ENCODE measurements at places on chromosomes 7 and 10.
A peak's percentile ranks its signal among the peaks of the same experiment; 100 is the strongest.

DNA sequence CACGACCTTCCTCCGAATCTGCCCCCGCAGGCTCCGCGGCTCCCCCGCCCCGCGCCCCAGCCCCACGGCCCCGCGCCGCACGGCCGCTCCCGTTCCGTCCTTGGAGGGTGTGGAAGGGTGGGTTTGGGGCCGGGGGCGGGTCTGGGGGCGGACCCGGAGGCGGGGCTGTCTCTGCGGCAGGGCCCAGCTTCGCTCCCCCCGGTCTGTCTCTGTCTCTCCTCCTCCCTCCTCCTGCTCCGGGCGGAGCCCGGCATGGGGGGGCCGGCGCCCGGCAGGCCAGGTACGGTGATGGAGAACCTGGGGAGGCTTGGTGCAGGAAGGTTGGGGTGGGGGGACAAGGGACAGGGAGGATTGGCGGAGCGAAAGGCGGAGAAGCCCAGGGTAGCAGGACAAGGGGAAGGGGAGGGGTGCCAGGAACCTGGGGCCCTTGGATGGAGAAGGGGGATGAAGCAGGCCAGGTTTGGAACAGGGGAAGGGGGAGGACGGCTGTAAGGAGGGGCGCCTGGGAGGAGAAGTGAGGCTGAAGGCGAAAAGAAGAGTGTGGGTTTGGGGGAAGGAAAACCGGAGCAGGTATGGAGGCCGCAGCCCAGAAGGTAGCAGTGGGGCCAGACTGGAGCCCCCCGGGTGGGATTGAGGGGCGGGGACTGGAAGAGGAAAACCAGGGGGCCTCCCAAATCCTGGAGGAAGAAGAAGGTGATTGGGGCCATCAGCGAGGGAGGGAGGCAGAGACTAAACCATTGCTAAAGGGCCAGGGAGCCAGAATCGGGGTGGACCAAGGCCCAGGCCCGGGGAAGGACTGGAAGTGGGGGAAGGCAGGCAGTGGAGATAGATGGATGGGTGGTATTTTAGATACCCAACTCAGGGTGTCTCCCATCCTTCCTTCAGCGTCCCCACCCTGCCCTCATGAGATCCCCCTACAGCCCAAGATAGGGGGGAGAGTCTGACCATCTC, at the start of gene NYAP1:
TSS of gene NYAP1 (plus strand) at position 206 of the 951 bp plus-strand sequence. CDS start 1,385 bp downstream, outside the sequence.
- no peak for DNase-seq

DNA sequence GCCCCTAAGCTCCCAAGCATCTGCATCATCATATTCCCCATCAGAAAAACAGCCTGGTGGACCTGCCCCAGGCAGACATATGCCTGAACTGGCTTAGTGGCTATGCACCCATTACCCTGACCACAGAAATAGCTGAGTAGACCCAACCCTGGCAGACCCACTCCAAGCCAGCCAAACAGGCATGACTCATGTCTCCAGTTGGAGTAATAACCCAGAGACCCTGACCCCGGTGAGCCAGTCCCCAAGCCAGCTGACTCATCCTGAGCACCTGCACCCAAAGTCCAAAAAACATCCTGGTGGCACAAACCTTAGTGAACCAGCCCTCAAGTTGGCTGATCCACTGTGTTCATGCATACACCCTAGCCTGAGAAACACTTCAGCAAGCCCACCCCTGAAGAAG, 555.9 kb downstream of the GRID1 start:
- no peak for DNase-seq

DNA sequence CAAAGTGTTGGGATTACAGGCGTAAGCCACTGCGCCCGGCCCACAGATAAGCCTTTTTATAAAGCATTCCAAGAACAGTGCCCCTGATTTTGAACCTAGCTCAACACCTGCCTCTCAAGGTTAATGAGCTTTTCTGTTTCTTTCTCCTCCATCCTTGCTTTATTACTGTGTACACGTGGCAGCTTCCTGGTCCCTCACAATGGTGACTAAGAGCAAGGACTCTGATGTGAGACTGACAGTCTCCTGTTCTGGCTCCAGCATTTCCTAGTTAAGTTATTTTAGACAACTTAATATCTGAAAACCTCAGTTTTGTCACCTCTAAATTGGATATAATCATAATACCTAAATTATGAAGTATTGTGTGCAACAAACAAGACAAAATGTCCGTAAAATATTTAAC, 9.9 kb downstream of the HABP2 start:
- no peak for DNase-seq

DNA sequence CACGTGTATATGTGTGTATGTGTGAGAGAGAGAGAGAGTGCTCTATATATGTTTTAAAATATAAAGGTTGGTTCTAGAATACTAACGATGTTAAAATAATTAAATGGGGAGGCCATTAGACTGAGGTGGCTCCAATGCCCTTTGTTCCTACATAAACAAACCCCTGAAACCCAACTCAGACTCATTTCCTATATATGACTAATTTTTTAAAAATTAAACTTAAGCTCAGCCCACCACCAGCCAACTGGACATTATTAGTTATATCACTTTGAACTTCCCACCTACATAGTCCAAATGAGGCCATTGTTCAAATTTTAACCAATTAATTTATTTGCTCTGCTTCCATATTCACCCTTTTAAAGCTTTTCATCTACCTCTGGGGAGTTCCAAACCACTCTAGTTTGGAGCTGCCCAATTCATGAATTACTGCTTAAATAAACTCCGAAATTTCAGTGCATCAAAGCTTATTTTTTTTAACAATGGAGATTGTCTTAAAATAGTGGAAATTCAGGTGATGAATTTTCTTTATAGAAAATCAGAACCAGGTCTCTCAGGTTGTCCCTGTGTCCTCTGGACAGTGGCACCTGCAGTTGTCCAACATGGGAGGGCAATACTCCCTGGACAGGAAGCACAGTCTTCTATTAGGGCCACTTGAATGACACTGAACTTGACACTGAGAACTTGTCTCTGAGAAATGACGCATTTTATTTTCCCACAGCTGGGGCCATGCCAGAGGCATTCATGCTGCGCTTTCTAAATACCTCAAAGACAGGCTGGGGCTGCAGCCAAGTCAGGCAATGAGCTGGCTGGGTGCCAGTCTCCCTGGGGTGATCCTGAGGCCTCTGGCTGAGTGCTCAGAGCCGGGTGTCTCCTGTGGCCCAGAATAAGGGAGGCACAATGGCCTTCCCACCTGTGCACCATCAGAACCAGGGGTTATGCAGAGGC, 109.5 kb upstream of the TMEM72 start:
- no peak for DNase-seq

DNA sequence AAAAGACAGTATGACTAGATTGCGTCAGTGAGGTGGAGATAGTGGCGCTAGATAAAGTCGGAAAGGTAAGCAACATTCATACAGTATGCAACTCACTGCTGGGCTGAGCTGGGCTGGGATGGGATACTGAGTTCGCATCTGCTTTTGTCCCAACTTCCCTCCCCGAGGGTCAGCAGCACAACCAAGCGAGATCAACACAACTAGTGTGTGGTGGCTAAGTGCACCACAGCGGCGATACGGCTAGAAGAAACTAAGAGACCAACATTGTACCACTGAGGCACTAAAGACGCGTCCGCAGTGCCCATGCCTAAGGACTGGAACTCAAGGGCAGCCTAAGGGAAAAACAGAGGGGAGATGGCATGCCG, 467 bp downstream of the EXOSC1 start:
- DNase-seq, result no peak

- DNase-seq, result no peak
Measured at GRCh38 chr7:16644636-16645592, 640 bp downstream of the ANKMY2 start.

GRCh38 chr10:88608780-88609179, 22.2 kb downstream of the LIPJ start:
- no peak for DNase-seq

GRCh38 chr7:74325210-74325565, 36.0 kb downstream of the CLIP2 start:
- DNase-seq, result no peak

- DNase-seq, result no peak
Measured at GRCh38 chr10:130654726-130655125, 518.5 kb downstream of the GLRX3 start.

DNA sequence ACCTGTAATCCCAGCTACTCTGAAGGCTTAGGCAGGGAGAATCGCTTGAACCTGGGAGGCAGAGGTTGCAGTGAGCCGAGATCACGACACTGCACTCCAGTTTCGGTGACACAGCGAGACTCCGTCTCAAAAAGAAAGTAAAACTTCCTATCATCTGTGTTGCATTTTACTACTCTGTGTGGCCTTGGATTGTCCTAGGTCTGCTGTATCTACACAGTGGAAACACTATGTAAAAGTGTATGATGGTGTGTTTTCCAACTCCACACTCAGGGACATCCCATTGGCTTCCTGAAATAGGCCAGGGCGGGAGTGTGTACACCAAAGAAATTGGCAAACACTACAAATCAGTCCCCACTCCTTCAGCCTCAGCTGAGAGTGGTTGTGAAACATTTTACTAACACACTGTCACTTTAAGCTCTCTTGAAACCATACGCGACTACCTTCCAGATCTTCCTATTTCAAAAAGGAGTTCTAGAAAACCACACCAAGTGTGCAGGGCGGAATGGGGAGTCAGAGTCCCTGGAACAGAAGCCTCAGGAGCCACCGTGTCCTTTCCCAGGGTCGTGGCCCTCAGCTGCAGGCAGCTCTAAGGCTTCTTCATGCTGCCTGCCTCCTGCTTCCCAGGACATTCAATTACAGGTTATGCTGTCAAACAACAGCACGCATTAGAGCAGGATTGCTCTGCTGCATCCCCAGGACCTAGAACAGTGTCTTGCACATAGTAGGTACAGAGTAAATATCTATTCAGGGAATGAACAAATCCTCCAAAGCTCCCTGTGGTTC, 275.4 kb downstream of the PARD3 start:
- DNase-seq, result no peak

DNA sequence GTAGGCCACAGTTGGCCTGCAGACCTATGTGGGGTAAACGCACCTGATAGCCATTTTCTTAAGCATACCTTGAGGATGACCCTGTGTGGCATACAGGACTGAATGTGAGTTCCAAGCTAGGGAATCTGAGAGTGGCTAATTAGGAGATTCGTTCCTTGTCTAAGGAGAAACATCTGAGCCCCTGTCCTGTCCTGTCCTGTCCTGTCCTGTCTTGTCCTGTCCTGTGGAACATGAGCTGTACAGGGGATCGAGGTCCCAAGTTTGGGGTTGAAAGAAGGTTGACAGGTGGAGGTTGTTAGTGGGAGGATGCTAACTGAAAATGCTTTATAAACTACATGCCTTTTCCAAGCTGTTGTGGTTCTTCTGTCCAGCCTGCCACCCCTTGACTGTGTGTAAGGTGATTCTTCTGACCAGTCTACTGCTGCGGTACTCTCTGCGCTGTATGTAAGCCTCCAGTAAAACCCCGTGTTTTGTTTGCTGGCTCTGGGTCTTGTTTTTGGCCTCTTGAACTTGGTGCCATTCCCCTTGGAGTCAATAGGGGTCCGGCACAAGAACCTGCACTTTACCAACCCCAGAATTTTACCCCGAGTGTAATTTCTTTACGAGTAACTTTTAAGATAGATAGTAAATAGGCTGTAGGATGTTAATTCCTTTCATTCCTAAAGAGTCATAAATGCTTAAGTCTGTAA, 26.4 kb downstream of the ZNRF2 start:
- no peak for DNase-seq

DNA sequence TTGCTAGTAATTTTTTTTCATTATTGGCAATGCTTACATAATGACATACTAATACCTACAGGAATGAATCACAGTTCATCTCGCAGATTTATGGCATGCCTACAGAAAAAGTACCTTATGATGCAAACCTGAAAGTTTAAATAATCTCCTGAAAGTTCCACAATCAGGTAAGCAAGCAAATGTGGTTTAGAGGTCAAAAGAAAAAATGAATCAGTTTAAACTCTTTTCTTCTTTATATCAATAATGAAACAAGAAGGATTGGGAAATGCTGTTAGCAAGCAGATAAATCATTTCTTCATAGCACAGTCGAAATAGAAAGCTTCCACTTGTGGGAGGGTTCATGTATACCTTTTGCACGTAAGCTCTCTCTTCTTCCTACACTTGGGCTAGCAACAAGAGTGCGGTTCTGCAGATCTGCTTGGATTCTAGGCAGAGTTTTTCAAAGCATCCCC, 53.7 kb upstream of the MTPN start:
- no peak for DNase-seq

DNA sequence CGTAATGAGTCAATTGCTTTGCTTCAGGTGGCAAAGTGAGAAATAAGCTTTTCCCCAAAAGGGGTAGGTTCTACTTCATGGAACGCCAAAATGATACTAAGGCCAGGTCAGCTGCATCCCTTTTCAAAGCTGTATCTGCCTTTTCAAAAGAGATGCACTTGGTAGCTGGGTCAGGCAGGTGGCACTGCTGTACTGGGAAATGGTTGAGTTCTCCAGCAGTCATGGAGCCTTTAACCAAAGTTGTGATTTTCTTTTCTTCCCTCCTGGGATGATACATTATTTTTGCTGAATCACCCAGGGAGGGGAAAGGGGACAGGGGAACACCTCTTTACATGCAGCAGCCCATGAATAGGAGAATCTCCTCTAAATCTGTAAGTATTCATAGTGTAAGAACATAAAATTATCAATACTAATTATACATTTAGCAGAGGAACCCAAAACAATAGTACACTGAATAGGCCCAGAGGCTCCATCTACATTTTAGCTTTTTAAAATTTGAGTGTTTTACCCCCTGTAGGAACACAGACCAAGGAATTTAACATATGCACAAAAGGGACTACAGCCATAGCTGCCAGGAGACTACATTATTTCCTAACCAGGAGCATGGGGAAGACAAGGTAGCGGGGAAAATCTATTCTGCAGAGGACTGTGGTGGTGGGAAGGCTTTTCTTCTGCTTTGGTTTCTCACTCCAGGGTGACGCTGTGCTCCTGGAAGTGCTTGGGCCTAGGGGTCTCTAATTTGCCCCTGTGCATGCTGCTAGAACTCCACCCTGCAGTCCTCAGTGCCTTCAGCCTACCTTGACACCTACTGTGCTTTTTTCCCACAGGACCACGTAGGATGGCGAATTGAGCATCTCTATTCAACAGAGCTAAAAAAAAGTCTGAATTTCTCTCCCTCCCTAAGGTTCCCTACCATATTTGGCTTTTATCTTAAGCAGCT, 6.4 kb upstream of the GPR22 start:
- DNase-seq, result peak; percentile 4

DNA sequence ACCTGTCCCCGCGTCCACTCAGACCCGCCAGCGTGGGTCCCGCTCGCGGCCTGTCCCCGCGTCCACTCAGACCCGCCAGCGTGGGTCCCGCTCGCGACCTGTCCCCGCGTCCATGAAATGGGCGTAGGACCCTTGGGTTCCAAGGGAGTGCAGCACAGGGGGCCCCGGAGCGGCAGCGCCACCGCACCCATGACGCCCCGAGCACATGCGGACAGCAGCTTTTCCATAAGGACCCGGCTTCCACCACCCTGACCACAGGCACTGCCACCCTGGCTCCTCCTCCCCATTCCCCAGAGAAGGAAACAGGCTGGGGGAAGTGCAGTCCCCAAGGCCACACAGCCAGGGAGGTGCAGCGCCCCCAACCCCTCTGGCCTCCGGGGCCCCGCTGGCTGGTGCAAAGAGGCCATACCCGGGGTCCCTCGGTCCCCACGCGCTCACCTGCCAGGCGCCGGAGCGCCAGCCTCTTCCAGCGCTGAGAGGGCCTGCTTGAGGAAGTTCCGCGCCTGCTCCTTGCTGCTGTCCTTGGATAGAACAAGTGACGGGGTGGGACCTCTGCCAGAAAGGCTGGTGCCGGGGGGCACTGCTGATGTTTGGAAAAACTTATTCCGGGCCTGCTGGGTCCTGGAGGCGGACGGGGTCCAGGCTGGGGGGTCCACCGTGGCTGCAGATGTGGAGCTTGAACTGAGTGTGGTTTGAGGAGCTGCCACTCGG, 14.9 kb downstream of the MICALL2 start:
- no peak for DNase-seq

GRCh38 chr10:110336111-110336721, 31.5 kb upstream of the SMNDC1 start:
- DNase-seq, result no peak

- DNase-seq, result no peak
Measured at GRCh38 chr10:34254596-34254995, 560.5 kb downstream of the PARD3 start.

GRCh38 chr7:112462236-112462635, 12.0 kb downstream of the IFRD1 start:
- DNase-seq, result no peak
